ENCODE measurements at places on chromosomes 6 and 20. TPM values are rescaled to one million over a fixed set of nuclear protein-coding genes. Genes with fewer than 3 reads are reported as not detected.

DNA sequence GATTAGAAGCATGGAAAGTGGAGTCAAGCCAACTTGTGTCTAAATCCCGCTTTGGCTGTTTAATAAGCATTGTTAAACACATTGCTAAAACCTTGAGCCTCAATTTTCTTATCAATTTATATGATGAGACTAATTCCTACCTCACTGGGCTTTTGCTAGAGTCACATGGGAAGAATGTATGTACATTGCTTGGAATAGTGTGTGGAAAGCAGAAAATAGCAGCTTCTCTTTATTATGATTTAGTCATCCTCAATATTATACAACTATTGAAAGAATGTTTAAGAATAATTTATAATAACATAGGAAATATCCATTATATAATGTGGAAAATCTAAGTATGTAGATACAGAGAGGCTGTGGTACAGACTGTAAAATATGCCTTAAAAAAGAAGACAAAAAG lies 313.0 kb upstream of the CDYL start:
- H3K4me3 ChIP-seq = no peak overlapping the region
- no peaks in the 10 kb centered on the region for H3K27me3 ChIP-seq
- H3K27ac ChIP-seq = no peak overlapping the region
- H3K36me3 ChIP-seq = no peaks in the 10 kb centered on the region
- H3K4me1 ChIP-seq = peaks cover 65% of the 10 kb centered on the region
- DNase-seq = no peak

DNA sequence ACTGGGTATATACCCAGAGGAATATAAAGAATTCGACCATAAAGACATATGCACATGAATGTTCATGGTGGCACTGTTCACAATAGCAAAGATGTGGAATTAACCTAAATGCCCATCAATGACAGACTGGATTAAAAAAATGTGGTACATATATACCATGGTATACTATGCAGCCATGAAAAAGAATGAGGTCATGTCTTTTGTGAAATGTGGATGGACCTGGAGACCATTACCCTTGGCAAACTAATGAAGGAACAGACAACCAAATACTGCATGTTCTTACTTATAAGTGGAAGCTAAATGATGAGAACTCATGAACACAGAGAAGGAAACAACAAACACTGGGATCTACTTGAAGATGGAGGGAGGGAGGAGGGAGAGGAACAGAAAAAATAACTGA lies 186.7 kb upstream of the SSTR4 start:
- DNase-seq = no peak
- peaks cover 4% of the 10 kb centered on the region for H3K4me1 ChIP-seq
- H3K27ac ChIP-seq = no peak overlapping the region
- H3K36me3 ChIP-seq = peaks cover 4% of the 10 kb centered on the region

- no peak overlapping the region for H3K4me3 ChIP-seq
- H3K4me1 ChIP-seq = peaks cover 37% of the 10 kb centered on the region
- DNase-seq = peak; percentile 82
- H3K27me3 ChIP-seq = no peaks in the 10 kb centered on the region
- H3K36me3 ChIP-seq = peaks cover 1% of the 10 kb centered on the region
- H3K27ac ChIP-seq = peak overlapping the region; percentile 65
These were observed 5.8 kb downstream of the HMGA1 start for GRCh38 chr6:34242252-34243130.

DNA sequence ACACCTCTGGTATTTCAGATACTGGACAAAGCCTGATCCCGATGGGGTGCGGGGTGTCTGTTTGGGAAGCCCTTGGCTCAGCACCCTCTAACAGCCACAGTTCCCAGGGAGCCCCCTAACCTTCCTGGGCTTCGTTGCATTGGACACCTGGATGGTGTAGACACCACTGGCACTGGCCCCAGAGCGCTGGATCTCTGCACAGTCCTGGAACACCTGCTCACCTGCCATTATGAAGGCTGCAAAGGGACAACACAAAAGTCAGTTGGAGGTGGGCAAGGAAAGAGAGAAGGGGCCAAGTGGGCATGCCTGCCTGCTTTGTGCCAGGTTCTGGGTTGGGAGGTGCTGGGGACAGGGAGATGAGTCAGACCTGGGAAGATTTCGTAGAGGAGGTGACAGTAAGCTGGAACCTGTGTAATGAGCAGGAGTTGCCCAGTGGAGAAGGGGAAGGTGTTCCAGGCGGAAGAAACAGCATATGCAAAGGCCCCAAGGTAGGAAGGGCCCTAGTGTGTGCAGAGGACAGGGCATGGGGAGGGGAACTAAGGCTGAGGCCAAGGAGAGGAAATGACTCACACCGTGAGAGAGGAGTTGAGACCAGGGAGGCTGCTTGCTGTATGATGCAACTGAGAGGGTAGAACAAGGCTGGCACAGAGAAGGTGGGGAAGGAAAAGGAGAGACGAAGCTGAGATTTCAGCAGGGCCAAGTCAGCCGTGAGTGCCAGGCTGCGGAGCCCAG lies 34.9 kb downstream of the ANGPT4 start:
- peaks cover 14% of the 10 kb centered on the region for H3K27me3 ChIP-seq
- peak overlapping the region; percentile 38 for H3K27ac ChIP-seq
- DNase-seq = no peak

- no peak overlapping the region for H3K27ac ChIP-seq
- peaks cover 24% of the 10 kb centered on the region for H3K4me1 ChIP-seq
- no peak overlapping the region for H3K4me3 ChIP-seq
- DNase-seq = no peak
These were observed 49.3 kb downstream of the RALY start for GRCh38 chr20:34043025-34043424.

DNA sequence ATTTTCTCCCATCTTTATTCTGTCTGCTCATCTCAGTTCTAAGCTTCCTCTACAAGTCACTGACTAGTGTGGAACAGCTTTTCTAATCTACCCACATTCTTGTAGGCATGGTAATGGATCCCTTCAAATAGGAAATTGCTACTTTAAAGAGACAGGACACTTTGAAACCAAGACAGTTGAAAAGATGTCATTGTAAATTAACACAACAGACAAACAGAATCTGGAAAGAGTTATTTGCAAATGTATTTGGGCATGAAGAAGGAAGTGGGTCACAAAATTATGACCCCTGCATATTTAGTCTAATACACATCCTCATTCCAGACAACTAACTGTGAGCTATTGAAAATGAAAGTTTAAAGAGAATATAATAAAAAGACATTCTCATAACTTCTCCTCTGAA lies 298.2 kb upstream of the MARCKS start:
- no peaks in the 10 kb centered on the region for H3K36me3 ChIP-seq
- no peak overlapping the region for H3K4me3 ChIP-seq
- H3K27ac ChIP-seq = peak overlapping the region; percentile 64
- H3K27me3 ChIP-seq = no peaks in the 10 kb centered on the region
- peaks cover 44% of the 10 kb centered on the region for H3K4me1 ChIP-seq

DNA sequence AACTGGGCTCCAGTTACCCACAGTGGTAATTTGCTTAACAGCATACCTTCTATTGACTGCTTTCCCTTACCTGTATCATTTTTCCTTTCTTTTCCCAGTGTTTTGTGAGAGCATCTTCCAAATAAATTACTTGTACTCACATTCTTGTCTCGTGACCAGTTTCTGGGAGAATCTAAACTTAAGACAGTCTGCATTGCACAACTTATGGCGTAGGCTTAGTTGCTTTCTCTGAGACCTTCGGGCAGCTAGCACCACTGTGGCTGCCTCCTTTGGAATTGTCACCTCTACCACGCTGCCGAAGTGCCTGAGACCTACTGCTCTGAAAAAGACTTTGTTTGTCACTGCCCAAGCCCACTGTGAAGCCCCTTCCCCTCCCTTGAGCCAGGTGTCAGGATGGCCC lies 188.1 kb upstream of the BMP2 start:
- DNase-seq = no peak
- H3K36me3 ChIP-seq = no peaks in the 10 kb centered on the region
- no peak overlapping the region for H3K4me3 ChIP-seq
- H3K27me3 ChIP-seq = peaks cover 2% of the 10 kb centered on the region
- peaks cover 16% of the 10 kb centered on the region for H3K4me1 ChIP-seq

DNA sequence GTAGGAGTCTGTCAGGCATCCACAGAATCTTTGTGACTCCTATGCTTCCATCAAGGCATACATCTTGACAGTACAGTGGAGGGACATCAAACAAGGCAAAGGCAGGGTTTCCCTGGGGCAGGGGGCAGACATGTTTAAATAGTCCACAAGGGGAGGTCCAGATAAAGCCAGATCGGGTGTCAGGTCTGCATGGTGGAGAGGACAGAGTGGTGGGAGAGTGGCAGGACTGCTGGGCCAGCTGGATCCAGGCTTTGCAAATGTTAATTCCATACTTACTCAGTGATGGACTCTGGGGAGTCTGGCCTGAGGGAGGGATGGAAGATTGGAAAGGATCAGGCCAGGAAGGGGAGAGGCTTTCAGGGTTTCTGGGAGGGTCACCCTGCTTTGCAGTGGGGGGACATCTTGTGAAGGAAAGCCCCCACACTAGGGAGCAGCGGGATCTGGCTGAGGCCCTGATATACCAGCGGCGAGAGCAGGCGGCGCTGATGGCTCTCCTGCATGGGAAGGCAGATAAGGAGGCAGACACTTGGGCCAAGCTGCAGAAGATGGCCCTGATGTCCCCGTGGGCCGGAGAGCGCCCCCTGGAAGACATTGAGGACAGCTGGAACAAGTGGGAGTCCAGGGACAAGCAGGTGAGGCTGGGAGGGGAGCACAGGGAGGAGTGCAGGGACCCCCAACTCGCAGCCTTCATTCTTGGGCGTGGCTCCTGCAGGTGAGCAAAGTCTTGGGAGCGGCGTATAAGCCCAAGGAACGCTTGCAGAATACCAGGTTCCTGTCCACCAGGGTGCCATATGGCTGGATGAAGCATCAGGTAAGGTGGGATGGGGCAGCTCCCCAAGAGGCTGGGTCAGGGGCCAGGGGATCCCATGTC lies 44.6 kb downstream of the SUN5 start:
- H3K27me3 ChIP-seq = peaks cover 27% of the 10 kb centered on the region
- no peak overlapping the region for H3K27ac ChIP-seq
- peaks cover 11% of the 10 kb centered on the region for H3K36me3 ChIP-seq
- H3K4me1 ChIP-seq = no peaks in the 10 kb centered on the region
- DNase-seq = no peak
- H3K4me3 ChIP-seq = no peak overlapping the region

- H3K4me1 ChIP-seq = no peaks in the 10 kb centered on the region
- no peaks in the 10 kb centered on the region for H3K27me3 ChIP-seq
These were observed 275.0 kb upstream of the PREP start for GRCh38 chr6:105677671-105678475.

- peaks cover 10% of the 10 kb centered on the region for H3K4me1 ChIP-seq
- no peak for DNase-seq
- H3K36me3 ChIP-seq = peaks cover 6% of the 10 kb centered on the region
- H3K27ac ChIP-seq = no peak overlapping the region
These were observed 63.2 kb downstream of the BANF2 start for GRCh38 chr20:17762873-17763557.

- no peaks in the 10 kb centered on the region for H3K36me3 ChIP-seq
- H3K4me1 ChIP-seq = no peaks in the 10 kb centered on the region
- H3K27me3 ChIP-seq = no peaks in the 10 kb centered on the region
- DNase-seq = no peak
- H3K4me3 ChIP-seq = no peak overlapping the region
- H3K27ac ChIP-seq = no peak overlapping the region
These were observed 922.8 kb upstream of the MAP3K7 start for GRCh38 chr6:91509711-91510110.

- H3K36me3 ChIP-seq = no peaks in the 10 kb centered on the region
- no peak overlapping the region for H3K4me3 ChIP-seq
- peaks cover 2% of the 10 kb centered on the region for H3K27me3 ChIP-seq
- no peak overlapping the region for H3K27ac ChIP-seq
- peaks cover 11% of the 10 kb centered on the region for H3K4me1 ChIP-seq
- no peak for DNase-seq
These were observed 34.8 kb upstream of the MYB start for GRCh38 chr6:135146162-135146934.

DNA sequence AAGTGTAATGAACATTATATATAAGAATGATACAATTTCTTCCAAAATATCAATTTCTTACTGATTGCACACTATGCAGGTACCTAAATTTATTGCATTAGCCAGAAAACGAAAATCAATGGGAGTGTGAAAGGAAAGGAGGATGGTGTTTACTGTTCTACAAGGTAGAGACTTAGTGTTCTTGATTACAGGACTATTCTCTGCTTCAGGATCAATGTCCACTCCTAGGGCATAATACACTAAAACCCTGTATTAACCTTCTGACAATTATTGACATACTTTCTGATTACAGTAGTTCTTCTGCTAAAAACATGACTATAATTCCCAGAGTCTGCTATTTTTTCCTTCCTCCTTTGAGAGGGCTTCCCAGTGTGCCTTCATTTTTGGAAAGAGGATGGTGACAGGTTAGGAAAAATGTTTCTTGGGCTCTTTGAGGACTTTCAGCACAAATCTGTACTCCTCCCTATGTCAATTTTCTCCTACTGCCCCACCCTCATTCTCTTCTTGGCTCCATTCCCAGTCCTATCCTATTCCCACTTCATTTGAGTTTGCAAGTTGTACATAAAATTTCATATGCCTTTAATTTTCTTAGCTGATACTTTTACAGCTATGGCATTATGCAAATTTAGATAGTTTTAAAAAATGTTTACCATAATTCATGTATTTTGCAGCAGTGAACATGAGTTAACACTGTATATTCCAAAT lies 278.9 kb downstream of the CENPW start:
- peaks cover 7% of the 10 kb centered on the region for H3K27me3 ChIP-seq
- H3K4me1 ChIP-seq = no peaks in the 10 kb centered on the region
- H3K36me3 ChIP-seq = no peaks in the 10 kb centered on the region
- no peak overlapping the region for H3K4me3 ChIP-seq
- H3K27ac ChIP-seq = no peak overlapping the region

DNA sequence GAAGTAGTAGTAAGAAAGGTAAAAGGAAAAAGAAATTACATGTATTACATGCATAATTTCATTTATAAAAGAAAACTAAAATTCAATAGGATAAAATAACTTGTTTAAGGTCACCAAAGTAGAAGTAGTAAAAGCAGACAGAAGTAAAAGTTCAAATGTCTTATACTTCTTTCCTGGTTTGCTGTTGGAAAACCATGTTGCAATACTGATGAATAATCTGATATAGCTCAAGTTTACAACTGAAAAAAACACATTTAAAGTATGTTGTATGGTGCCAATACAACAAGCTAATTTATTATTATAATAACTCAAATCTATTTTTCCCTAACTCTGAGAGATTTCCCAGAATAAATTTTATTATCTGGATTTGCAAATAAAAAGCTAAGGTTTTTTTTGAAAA lies 78.3 kb downstream of the PHIP start:
- no peak overlapping the region for H3K27ac ChIP-seq
- DNase-seq = no peak
- peaks cover 28% of the 10 kb centered on the region for H3K36me3 ChIP-seq
- H3K4me3 ChIP-seq = no peak overlapping the region

GRCh38 chr6:28218312-28219248 lies 6.5 kb upstream of the ZSCAN9 start:
- H3K36me3 ChIP-seq = no peaks in the 10 kb centered on the region
- DNase-seq = no peak
- peak overlapping the region; percentile 49 for H3K27ac ChIP-seq
- H3K27me3 ChIP-seq = peaks cover 23% of the 10 kb centered on the region
- peaks cover 3% of the 10 kb centered on the region for H3K4me1 ChIP-seq

- H3K4me3 ChIP-seq = no peak overlapping the region
- no peaks in the 10 kb centered on the region for H3K36me3 ChIP-seq
- peaks cover 7% of the 10 kb centered on the region for H3K27me3 ChIP-seq
- H3K4me1 ChIP-seq = peaks cover 24% of the 10 kb centered on the region
- no peak for DNase-seq
- no peak overlapping the region for H3K27ac ChIP-seq
These were observed 14.3 kb downstream of the CAPN11 start for GRCh38 chr6:44172731-44173500.

Gene LY6G6F
- not detected for total RNA-seq

Gene FAM135A
- total RNA-seq = 10.6 TPM

Gene SOX4
- 60.8 TPM for total RNA-seq

Gene RWDD2A
- 6.4 TPM for total RNA-seq

Gene KCNQ2
- not detected for total RNA-seq

Gene PRR3
- 13.6 TPM for total RNA-seq

Gene DEK
- 43.2 TPM for total RNA-seq
